Hematopoietic multipotent progenitor cell treated with erythropoietin and hydrocortisone succinate and interleukin-3 and kit ligand, for 8 days (in vitro differentiated cells): ENCODE measurements at places on chromosomes 11 and 22.

GRCh38 chr22:45781459-45781858, 109.8 kb downstream of the ATXN10 start:
- DNase-seq, result no peak

- peak; percentile 35 for DNase-seq
These were observed 13.1 kb upstream of the RPL3 start for GRCh38 chr22:39332441-39333064.

DNA sequence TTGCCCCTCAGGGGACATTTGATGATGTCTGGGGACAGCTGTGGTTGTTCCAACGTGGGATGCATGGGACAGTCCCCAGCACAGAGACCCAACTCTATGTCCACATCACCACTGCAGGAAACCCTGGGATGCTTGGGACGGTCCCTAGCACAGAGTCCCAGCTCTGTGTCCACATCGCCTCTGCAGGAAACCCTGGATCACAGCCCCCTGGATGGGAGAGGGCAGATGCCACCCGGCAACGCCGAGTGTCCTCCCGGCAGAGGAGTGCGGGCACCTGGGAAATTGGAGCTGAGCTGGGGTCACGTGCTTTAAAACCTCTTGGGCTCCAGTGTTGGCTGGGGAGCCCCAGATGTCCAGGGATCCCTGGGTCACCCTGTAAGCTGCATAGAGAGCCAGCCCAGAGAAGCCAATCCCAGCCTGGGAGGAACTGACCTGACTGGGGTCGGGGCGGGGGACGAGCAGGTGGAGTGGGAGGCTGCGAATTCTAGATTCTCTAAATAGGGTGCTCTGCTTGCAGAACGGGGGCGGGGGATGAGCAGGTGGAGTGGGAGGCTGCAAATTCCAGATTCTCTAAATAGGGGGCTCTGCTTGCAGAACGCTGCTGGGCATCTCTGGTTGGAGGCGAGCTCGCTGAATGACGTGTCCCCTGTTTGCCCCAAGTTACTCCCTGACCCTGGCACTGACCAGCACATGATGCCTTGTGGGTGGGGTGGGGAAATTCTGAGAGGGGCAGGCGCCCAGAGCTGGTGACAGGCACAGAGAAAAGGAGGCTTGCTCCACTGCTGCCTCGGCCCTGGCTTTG, 1197.8 kb downstream of the BRD1 start:
- DNase-seq, result no peak

DNA sequence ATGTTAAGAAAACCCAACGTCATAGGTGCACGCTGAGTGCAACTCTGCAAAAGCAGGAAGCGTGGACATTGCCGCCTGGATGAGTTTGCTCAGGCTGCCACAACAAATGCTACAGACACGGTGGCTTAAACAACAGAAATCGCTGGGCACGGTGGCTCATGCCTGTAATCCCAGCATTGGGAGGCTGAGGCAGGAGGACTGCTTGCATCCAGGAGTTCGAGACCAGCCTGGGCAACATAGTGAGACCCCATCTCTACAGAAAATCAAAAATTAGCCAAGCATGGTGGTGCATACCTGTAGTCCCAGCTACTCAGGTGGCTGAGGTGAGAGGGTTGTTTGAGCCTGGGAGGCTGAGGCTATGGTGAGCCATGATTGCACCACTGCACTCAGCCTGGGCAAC, 13.4 kb upstream of the PGA3 start:
- no peak for DNase-seq

- peak; percentile 93 for DNase-seq
These were observed 15.8 kb upstream of the OMP start for GRCh38 chr11:77086521-77087472.

DNA sequence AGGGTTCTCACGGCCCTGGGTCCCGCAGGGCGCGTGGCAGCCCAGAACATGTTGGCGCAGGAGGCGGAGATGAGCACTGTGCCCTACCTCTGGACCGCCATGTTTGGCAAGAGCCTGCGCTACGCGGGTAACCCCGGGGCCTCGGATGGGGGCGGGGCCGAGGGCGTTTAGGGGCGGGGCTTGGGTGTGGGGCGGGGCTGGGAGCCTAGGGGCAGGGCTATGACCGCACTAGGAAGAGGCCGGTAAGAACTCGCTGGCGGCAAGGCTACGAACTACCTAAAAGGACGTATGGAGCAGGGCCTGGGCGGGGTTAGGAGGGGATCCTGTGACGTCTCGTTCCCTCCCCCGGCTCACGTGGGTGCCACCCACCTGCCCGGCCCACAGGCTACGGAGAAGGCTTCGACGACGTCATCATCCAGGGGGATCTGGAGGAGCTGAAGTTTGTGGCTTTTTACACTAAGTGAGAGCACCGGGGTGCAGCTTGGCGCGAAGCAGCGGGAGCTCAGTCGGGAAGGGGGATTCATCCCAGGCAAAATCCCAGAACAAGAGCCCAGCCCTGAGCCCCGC, 2.8 kb upstream of the LZTR1 start:
- DNase-seq, result peak; percentile 92

DNA sequence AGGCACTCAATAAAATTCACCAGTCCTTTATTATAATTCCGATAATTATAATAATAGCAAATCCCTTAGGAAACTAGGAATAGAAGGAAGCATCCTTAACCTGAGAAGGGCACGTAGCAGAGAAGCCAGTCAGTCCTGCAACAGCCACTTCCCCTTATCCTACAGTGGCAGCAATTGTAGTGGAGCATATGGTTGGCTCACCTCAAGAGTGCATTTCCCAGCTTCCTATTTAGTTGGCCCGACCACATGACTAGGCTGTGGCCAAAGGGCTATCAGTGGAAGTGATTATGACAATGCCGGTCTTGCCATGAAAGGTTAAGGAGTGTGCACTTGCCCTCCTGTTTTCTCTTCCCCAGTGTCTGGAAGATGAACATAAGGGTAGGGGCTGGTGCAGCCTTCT, 27.0 kb downstream of the TESMIN start:
- peak; percentile 4 for DNase-seq

DNA sequence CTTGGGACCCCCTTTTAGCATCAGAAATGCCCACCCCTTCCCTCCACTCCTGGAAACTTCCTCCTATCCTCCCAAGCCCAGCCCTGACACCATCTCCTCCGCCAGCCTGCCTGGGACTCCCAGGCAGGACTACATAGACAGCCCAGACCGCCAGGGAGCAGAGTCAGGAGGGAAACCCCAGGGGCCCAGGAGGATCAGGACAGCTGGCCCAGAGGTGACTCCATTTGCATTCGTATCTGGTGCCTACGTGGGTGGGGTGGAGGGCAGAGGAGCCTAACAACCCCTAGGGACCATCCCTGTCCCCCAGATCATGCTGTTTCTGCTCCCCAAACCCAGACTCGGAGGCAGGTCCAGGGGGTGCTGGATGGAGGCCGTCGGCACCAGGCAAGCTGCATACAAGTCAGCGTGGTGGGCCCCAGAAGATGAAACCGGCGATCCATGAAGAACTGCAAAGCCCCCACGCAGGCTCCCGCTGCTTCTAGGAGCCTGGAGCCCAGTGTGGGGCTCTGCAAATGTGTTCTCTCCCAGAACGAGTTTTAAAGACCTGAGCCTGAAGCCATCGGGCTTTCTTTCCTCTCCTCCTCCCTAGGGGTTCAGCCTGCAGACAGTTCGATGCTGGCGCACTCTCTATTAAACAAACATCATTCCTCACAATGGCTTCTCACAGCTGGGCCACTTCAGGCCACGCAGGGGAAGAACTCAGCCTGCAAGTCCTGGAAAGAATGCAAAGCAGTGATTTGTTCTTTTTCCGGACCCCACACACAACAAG, 1506.8 kb downstream of the BRD1 start:
- DNase-seq, result no peak

DNA sequence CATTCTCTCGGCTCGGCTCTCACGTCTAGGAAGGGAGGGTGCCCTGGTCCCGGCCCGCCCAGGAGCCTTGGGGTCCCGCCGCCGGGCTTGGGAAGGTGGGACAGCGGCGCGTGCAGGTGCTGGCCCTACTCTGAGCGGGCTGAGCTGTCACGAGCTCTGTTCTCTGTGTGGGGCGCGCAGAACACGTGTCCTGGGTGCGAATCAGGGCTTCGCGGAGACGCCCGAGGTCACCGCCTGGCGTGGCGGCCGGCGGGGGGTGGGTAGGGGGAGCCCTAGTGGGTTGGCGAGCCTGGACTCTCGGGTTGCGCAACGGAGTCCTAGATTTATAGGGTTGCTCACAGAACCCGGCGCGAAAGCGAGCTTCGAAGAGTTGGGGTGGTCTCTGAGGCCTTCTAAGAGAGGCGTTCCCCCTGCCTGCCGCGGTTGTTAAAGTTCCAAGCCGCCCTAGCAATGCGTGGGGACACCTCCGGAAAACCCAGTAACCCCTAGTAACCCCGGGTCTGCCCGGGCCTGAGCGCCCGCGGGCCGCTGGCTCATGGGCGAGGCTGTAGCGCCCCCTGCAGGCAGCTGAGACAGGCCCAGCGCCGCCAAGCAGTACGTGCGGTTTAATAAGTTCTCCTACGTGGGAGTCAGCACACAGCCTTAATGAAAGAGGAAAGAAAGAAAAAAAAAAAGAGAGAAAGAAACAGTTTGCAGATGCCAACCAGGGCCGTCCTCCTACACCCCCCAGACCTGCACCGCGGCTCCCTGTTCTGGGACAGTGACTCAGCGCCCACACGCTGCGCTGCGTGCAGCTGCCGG, 2.7 kb downstream of the ADM start:
- DNase-seq, result peak; percentile 68

DNA sequence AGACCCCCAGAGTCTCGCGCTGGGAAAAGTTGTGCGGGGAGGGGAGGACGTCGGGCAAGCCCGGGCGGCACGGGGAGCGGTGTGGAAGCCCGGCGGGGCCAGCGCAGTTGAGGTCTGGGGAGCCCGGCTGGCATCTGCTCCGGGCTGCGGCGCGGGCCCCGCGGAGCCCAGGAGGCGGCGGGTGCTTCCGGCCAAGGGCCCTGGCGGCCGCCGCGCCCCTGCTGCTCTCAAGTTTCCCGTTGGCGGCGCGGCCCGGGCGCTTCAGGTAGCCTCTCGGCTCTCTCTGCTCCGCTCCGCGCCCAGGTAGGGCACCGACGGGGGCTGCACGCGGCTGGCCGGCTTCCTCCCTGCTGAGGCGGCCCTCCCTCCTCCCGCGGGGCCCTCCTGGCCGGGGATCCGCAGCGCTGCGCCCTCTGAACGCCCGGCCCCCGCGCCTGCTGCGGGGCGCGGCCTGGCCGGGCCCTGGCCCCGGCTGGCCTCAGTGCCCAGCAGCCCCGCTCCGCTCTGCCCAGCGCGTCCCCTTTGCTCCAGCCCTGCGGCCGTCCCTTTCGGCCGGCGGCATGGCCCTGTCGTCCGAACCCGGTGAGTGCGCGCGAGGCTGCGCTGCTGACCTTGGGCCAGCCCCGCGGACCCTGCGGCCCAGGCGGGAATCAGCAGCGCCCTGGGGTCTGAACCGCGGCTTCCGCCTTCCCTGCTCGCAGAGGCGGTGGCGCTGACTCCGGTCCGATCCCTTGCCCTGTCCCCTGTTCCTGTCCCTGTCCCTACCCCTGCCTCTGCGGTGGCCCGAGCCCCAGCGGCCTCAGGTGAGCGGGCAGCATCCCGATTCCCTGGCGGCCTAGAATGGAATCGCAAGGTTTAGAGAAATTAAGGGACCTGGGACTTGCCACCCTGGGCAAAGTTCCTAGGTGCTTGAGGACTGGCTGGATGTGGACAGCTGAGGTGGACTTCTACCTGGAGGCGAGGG, 4.3 kb upstream of the AMPD3 start:
- DNase-seq, result peak; percentile 55

DNA sequence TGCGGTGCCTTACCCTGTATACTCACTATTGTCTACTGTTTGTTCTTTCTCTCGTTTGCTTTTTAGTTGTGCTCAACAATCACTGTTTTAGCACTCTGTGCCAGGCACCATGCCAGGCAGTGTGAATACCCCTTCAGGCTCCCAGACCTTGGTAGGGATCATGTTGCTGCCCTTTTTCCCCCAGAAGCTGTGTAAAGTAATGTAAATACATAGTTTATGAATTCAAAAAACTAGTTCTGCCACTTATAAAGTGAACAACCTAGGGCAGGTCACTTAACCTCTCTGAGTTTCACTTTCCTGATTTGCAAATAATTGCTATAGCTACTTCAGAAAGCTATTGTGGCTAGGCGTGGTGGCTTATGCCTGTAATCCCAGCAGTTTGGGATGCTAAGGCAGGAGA, 81.0 kb upstream of the CTSC start:
- DNase-seq, result no peak

- no peak for DNase-seq
These were observed 66.1 kb downstream of the RBMXL2 start for GRCh38 chr11:7154881-7155361.

- no peak for DNase-seq
These were observed 209.2 kb upstream of the NARS2 start for GRCh38 chr11:78783846-78784245.

GRCh38 chr11:126279191-126279590, 3.7 kb upstream of the TIRAP start:
- peak; percentile 32 for DNase-seq

DNA sequence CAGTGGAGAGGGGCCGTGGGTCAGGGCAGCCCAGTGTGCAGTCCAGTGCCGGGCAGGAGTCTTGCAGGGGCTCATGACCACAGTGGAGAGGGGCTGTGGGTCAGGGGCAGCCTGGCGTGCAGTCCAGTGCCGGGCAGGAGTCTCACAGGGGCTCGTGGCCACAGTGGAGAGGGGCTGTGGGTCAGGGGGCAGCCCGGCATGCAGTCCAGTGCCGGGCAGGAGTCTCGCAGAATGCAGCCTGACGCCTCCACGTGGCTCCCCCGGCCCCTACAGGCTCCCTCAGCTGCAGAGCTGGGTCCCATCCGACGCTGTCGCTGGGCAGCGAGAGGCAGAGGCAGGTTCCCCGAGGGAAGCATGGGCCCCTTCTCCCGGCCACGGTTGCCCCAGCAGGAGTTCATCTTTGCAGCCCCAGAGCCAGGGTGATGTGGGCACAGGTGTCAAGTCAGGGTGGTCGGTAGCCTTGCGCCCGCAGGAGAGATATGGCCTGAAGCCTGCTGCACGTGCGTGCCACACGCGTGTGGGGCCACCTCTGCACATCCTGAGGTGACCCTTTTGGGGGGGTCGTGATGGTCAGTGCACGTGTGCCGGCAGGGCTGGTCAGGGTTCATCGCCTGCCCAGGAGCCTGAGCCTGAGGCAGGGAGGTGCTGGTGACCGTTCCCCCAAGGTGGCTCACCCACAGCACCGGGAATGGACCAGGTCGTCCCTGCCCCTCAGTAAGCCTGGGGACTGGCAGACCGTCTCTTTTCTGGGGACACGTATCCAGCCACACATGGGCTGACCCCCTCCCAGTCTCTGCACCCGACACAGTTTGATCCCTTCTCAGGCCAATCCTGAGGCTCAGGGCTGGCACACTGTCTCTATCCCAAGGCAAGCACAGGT, 2.9 kb downstream of the IFITM5 start:
- DNase-seq, result no peak

DNA sequence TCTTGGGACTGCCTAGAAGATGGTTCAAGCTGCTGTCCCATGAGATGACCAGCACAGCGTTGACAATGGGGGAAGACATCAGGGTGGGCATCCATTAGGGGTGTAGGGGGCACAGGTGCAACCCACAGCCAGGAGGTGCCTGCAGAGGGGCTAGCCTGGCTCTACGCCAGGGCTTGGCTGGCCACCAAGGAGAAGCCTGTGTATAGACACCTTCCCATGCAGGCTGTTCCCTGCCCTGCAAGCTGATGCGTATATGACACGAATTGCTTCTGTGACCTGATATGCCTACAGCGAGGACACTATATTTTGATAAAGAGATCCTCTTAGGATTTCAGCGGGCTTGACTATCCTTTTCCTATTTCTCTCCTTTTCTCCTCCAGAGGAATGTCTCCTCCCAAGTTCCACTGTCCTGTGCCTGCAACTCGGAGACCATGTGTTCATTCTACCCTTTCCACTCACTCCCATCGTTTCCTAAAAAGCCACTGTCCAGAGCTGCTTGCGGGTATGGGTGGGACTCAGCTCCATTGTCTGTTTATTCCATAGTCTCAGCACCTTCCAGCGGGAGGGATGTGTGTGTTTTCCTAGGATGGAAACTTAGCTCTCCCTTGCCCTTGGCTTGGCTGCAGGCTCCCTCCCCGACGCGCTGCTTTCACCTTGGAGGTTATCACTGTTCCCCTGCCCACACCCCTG, 56.1 kb downstream of the ST14 start:
- DNase-seq, result no peak
